Kidney epithelial cell (primary cell): ENCODE measurements at places on chromosomes 11 and 22. TPM values are rescaled to one million over a fixed set of nuclear protein-coding genes. Genes with fewer than 3 reads are reported as not detected.

Gene GRAP2
- not detected in 2 replicates for total RNA-seq

- no peak for DNase-seq
These were observed 22.9 kb downstream of the ZBTB16 start for GRCh38 chr11:114082415-114082748.

GRCh38 chr11:47389577-47390421 lies 11.5 kb upstream of the SPI1 start:
- no peak for DNase-seq

Gene OR10D3
- not detected in 2 replicates for total RNA-seq

- no peak for DNase-seq
These were observed 91.2 kb downstream of the UBASH3B start for GRCh38 chr11:122746611-122747244.

DNA sequence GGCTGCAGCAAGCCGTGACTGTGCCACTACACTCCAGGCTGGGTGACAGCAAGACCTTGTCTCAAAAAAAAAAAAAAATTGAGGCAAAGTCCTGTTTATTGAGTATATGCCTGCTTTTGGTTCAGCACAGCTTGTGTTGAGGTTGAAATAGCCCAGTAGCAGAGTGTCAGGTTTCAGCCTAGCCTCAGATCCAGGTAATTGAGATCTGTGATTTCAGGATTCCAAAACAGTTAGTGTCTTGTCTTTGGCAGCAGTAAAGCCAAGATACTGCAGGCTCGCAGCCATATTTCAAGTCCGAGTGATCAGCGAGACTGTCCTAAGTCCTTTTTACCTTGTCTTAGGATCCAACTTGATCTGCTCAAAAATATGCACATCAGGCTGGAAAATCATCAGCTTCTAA lies 27.0 kb downstream of the CUL5 start:
- DNase-seq: no peak

DNA sequence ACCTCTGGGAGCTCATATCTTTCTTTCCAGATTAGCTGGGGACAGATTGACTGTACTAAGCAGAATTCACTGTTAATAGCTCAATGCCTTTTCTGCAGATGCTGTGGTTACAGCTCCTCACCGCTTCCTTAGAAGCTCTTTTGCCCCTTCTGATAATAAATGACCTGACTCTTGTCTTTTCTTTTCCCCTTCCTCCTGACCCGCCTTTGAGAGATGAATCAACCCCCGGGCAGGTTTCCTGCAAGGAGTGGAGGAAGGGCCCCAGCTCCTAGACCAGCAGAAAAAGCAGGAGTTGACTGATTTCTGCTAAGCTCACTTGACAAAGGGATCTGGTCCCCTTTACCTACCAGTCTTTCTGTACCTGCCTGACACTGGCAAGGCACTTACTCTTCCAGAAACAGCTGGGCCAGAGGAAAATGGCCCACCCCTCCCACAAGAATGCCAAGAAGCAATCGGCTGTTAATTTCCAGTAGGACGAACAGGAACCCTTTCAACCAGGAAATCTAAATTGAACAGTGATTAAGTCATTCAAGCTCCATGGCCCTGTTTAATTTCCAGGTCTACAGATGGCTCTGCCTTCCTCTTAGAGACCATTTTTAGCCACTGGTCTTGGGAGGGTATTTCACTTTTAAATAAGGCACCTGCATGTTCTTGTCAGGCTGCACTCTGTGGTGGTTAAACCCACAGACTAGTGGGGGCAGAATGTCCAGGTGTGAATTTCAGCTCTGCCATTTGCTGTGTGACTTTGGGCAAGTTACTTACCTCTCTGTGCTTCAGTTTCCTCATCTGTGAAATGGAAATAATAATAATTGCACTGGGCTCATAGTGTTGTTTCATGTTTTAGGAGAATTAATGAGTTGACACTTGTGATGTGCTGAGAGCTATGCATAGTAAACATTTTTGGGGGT lies 67.5 kb downstream of the PRR5L start:
- no peak for DNase-seq

Gene FGF3
- total RNA-seq: not detected in 2 replicates

- no peak for DNase-seq
These were observed 140.0 kb downstream of the TBC1D22A start for GRCh38 chr22:46902436-46902835.

DNA sequence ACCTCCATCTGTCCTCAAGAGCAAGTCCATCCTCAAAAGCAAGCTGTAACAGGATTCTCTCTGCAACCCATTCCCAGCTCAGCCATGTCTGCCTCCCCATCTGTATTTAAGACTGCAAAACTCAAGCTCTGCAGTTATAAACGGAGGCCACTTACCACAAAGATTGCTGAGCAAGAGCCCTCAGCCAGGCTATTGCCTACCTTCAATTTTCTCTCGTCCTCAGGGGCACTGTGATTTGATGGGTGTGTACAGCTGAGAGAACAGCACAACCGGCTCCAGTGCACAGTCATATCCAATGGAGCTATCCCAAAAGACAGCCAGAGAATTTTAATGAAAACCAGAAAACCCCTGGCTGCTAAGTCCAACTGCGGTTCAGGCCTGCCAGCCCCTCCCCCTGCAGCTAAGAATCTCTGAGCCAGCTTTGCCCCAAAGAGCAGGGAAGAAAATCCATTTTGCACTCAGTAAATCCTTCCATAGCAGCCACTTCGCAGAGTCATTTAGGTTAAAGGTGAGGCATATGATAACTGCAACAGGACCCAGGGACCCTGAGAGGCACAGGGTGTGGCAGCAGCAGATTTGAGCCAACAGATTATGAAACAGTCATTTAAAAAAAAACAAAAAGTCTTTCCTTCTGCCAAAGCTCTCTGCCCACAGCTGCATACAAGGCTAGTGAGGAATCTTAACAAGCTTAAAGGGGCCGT lies 37.6 kb downstream of the RAB30 start:
- no peak for DNase-seq
